ENCODE measurements at places on chromosomes 16 and 17.
A peak's percentile ranks its signal among the peaks of the same experiment; 100 is the strongest.

DNA sequence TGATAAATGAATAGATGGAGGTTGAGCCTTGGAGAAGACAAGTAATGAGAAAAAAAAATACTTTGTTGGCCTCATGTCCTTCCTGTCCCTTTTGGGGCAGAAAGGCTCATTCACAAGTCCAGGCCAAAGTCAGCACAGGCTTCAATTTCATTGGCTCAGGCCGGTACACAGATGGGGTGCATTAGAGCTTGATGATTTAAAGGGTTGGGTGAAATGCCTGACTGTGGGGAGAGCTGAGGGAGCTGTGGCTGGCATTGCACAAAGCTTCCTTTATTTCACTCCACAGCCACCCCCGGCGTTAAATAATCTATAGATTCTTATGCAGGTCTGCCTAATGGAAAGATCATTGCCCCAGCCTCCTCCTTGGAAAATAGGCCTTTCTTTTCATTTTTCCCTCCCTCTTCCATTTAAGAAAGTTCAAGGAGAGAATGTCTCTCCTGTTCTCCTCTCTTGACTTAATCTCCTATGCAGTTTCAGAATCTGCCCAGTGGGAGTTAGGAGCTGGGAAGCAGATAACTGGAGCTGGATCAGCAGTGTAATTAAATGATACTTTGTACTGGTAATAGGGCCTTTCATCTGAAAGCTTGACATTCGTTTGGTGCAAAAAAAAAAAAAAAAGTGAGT, 24.4 kb downstream of the YPEL2 start:
- no peak for DNase-seq

DNA sequence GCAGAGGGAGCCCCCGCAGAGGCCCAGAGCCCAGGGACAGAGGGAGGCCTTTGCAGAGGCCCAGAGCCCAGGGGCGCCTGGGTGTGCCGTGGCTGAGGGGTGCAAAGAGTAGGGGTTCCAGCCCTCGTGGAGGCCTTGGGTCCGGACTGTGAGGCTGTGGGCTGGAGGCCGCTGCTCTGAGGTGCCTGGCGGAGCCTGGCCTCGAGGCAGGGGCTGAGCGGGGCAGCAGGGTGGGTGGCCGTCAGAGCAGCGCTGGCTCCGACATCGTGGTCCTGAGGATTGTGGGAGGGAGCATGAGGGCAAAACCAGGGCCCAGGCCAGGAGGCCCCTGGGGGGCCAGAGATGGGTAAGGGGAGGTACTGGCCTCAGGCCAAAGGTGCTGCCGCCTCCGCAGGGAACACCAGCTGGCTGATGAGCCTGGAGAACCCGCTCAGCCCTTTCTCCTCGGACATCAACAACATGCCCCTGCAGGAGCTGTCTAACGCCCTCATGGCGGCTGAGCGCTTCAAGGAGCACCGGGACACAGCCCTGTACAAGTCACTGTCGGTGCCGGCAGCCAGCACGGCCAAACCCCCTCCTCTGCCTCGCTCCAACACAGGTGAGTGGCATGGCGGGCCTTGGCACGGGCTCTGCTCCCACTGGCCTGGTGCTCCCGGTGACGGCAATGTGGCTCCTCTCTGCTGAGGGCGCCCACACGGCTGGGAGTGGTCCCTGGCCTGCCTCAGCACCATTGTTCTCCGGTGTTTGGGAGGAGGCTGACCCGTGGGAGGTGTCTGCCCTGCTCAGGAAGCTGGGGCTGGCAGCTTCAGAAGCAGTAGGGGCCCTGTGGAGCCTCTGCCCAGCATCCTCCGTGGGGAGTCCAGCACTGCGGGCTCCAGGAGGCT, 33.7 kb downstream of the TSC2 start:
- DNase-seq, result no peak

GRCh38 chr16:50311891-50312501, 45.6 kb downstream of the ADCY7 start:
- no peak for DNase-seq

DNA sequence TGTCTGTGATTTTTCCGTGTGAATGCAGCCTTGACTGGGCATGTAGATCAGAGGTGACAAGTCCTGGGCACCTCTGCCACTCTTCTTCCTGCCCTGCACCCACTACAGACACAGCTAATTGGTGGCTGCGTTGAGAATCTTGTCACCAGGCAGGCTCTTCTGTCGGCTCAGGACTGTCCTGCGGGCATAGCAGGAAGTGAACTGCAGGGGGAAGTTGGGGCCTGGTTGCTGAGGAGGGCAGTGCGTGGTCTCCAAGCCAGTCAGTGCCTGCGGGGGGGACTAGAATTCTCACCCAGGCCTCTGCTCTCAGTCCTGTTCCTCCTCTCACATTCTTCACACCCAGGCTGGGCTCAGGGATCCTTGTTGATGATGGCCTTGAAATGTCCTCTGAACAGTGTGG, 50.5 kb downstream of the JPH3 start:
- DNase-seq, result no peak

GRCh38 chr16:53545433-53545832, 42.4 kb upstream of the AKTIP start:
- DNase-seq, result peak; percentile 11

GRCh38 chr17:71547904-71548303, 572.9 kb upstream of the SOX9 start:
- DNase-seq, result no peak

DNA sequence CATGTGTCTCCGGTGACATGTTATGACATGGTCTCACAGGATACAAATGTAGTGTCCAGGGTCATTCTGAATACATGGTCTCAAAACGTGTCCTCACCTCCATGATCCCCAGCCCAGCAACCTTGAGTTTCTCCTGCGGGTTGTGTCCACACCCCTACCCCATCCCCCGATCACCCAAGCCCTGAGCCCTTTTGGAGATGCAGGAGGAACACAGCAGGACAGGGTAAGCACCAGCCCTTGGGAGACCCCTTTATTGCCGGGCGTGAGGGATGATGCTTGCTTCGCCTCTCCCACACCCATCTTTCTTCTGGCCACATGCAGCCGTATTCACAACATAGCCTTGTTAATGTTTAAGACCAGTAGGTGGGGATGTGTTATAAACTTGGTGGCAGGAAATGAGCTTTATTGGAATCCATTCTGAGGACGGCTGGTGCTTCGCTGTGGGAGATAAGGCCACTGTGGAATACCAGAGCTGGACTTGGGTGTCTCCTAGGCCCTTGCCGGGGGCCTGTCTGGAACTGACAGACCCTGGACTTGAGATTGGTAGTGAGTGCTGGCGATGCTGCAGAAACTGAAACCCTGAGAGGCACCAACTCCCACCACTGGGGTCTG, 5.5 kb downstream of the TMEM132E start:
- DNase-seq, result no peak

DNA sequence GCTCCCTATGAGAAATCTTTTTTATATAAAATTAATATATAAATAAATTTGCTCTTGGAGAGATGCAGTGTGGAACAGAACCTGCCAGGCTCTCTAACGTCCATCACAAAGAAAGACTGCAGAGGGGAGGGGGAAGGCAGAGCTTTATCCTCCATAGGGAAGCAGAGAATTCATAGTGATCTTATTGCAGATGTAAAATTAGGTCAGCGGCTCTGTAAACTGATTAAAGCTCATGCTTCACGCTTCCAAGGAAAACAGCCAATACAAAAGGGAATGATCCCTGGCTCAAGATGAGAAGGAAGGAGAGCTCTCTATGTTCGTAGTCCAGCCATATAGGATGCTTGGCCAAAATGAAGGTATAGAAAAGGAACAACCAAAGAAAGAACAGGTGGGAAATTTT, 532.3 kb upstream of the PSMD7 start:
- no peak for DNase-seq

DNA sequence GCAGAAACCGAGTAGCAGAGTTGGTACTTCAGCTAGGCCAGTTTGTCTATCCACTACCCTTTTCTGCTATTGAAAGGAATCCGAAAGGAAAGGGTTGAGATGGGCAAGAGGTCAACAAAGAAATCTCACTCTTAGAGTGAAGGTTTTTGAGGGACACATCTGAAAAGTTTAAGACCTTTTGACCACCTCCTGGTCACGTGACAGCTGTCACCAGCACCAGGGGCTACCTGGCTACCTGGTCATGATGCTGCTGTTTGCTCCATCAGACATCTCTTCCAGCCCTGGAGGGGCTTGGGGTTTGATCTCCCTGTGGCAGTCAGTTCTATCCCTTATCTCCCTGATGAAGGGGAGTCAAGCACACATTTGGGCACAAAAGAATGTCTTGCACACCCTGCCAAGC, 7.6 kb downstream of the CCDC182 start:
- DNase-seq, result no peak

DNA sequence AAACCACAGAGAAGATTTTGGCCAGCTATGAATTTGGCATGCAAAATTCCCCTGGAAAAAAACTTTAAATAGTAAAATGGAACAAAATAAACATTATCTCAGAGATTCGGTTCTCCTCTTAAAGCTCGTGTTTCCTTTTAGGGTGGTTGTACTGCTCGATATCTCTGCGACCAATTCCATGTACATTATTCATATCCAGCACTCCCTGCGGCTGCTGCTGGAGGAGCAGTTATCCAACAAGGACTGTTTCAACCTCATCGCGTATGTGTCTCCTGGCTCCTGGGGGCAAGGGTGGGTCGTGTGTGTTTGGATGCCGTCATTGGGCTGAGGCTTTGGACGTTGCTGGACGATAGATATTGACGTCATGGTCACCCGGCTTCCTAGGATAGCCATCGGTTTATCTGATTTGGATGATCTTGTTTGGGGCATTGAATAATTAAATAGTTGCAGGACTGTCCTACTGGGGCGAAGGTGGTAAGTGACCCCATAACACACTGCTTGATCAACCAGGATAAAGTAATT, 33.8 kb downstream of the VWA3A start:
- DNase-seq, result no peak

- no peak for DNase-seq
These were observed 47.7 kb downstream of the BEAN1 start for GRCh38 chr16:66474750-66475199.

- no peak for DNase-seq
These were observed 316 bp downstream of the DLG4 start for GRCh38 chr17:7219229-7219811.

DNA sequence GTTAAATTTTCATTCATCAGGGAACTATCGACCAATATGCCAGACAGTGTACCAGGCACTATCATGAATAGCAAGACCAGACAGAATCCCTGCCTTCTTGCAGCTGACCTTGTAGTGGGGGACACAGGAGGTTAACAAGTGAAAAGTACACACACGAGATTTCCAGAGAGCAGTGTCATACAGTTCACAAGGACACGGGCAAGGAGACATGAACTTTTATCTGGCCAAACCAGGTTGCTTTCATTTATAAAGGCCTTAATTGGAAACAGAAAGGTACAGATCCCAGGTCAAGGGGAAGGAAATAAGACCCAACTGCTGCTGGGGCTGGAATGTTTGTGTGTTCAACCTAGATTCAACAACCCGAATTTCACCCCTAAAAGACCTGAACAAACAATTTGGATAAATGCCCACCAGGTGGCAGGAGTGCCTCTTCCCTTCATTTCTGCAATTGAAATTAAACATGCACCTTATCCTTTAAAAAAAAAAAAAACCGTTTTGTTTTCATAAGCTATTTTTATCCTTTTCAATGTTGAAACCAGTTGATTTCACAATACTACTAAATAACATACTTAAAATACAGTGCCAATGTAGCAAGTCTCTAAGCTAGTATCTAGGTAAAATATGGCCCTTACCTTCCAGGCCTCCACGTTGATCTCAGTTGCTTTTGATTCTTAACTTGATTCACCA, 65.9 kb downstream of the EMP2 start:
- peak; percentile 26 for DNase-seq

Measured in stimulated activated CD4-positive, alpha-beta T cell treated with anti-CD3 and anti-CD28 coated beads, Interleukin-12 subunit alpha, Interleukin-12 subunit beta, amount 100 ng/mL, for 48 hours (primary cell).